T-helper 17 cell (primary cell): ENCODE measurements at places on chromosomes 13 and 19. TPM values are rescaled to one million over a fixed set of nuclear protein-coding genes. Genes with fewer than 3 reads are reported as not detected.

- no peak overlapping the region for H3K4me3 ChIP-seq
- H3K4me1 ChIP-seq, result peaks cover 38% of the 10 kb centered on the region
- peak overlapping the region; percentile 32 for H3K27ac ChIP-seq
- H3K36me3 ChIP-seq, result no peaks in the 10 kb centered on the region
- H3K27me3 ChIP-seq, result no peaks in the 10 kb centered on the region
These were observed 45.3 kb downstream of the CAPN12 start for GRCh38 chr19:38699027-38699346.

DNA sequence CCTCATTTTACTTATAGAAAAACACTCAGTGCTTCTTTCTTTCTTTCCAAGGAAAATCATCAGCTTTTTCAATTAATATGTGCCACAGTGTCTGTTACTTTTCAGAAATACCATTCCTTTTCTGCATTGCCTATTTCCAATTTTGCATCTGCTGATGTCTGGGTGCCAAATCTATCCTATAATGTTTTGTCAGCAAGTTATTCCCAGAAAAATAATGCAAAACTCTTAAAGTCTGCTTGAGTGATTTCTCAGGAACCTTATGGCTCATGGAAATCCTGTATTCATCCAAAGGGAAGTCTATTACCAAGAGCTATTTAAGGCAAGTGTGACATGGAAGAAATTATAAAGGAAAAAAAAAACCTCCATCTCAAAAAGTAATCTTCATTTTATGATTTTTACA, 224.4 kb downstream of the FGF14 start:
- H3K27ac ChIP-seq, result no peak overlapping the region
- no peak overlapping the region for H3K4me3 ChIP-seq
- peaks cover 5% of the 10 kb centered on the region for H3K27me3 ChIP-seq
- H3K4me1 ChIP-seq, result no peaks in the 10 kb centered on the region
- no peak for DNase-seq

GRCh38 chr19:35207391-35207871, 21.1 kb downstream of the FAM187B start:
- H3K27me3 ChIP-seq, result no peaks in the 10 kb centered on the region
- peaks cover 60% of the 10 kb centered on the region for H3K4me1 ChIP-seq
- H3K27ac ChIP-seq, result peak overlapping the region; percentile 99
- H3K4me3 ChIP-seq, result peak overlapping the region; percentile 55
- DNase-seq, result no peak

- no peaks in the 10 kb centered on the region for H3K4me1 ChIP-seq
- no peak overlapping the region for H3K27ac ChIP-seq
- no peak for DNase-seq
- H3K4me3 ChIP-seq, result no peak overlapping the region
- H3K27me3 ChIP-seq, result no peaks in the 10 kb centered on the region
These were observed 899.5 kb upstream of the SLC10A2 start for GRCh38 chr13:103965506-103966243.

Gene CYP2A7
- total RNA-seq, result not detected

Gene GNA15
- 54.1 TPM for total RNA-seq

DNA sequence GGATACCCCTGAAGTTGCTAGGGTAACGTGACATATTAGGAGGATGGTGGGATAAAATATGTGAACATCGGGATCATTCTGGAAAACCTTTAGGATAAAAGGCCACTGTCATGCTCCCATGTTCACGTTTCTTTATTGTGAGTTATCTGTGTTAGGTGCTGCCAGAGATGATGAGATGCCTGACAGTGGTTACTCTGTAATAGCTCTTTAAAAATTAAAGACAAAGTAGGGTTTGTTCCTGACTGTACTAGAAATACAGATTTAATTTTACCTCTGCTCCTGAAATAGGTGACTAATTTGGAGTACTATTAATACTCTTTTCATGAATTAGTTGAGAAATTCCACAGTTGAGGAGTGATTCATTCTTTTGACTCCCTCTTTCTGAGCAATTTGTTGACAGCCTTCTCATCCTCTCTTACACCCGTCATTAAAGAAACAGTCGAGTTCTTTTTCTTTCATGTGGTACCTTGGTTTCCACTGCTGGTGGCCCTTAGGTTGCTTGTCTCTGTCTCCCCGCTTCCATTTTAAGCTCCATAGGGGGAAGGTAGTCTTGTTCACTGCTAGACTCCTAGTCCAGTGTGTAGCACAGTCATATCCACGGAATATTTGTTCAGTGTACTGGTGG, 28.4 kb downstream of the SAE1 start:
- H3K4me3 ChIP-seq, result peak overlapping the region; percentile 84
- H3K36me3 ChIP-seq, result no peaks in the 10 kb centered on the region
- DNase-seq, result no peak
- H3K4me1 ChIP-seq, result peaks cover 31% of the 10 kb centered on the region
- H3K27me3 ChIP-seq, result no peaks in the 10 kb centered on the region

DNA sequence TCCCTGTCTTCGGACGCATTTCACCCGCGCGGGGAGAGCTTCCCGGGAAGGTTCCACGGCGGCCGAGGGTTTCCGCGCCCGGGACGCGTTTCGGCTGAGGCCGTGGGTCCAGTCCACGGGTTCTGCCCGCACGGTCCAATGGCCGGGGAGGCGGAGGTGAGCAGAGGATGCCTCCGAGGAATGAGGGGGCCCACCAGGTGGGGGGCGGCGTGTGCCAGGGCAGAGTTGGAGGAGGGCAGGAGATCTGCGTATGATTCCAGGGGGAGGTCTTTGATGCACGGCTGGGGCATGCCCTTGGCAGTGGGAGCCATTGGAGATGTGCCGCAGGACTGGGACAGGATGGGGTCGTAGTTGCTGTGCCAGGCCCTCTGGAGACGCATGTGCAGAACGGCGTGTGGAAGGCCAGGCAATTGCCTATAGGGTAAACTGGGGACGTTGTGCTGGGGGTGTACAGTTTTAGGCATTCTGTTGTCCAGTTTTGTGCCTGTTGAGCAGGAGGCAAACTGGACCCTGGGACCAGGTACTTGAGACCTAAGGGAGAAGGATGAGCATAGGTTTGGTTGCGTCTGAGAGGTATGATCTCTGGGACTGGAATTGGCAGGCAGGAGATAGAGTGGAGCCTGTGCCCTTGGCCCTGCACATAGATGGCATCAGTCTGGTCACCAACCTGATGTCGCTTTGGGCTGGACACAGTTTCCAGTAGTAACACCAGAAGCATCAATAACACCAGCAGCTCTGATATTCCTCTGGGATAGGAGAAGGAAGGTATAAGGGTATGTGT, 751 bp downstream of the ZNF584 start:
- H3K27me3 ChIP-seq, result no peaks in the 10 kb centered on the region
- H3K4me1 ChIP-seq, result peaks cover 29% of the 10 kb centered on the region
- peak overlapping the region; percentile 93 for H3K27ac ChIP-seq
- H3K36me3 ChIP-seq, result peaks cover 3% of the 10 kb centered on the region
- no peak for DNase-seq

DNA sequence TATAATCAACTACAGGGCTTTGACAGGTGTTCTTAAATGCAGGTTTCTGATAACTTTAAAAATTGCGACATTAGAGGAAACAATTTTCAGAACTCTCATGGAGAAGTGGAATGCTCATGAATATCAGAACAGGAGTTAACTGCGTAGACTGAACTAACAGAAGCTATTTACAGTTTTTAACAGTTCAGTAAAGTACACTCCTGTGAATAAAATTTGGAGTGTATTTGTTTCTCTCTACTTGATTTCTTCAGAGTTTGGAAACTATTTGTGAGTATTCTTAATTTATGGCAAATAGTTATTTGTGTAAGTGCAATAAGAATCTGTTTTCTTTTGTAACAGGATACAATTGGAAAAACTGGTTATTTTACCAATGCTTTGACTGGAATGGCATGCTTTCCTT, 114.4 kb downstream of the TNFRSF19 start:
- H3K36me3 ChIP-seq, result peaks cover 2% of the 10 kb centered on the region
- peaks cover 20% of the 10 kb centered on the region for H3K27me3 ChIP-seq
- H3K27ac ChIP-seq, result no peak overlapping the region
- peaks cover 2% of the 10 kb centered on the region for H3K4me1 ChIP-seq
- no peak overlapping the region for H3K4me3 ChIP-seq

- H3K36me3 ChIP-seq, result no peaks in the 10 kb centered on the region
- H3K4me3 ChIP-seq, result peak overlapping the region; percentile 96
- no peak for DNase-seq
- no peaks in the 10 kb centered on the region for H3K27me3 ChIP-seq
These were observed 592 bp upstream of the TRIP10 start for GRCh38 chr19:6738787-6739389.

GRCh38 chr13:102555914-102556553, 40.8 kb upstream of the TPP2 start:
- peaks cover 21% of the 10 kb centered on the region for H3K27me3 ChIP-seq
- no peak for DNase-seq
- H3K4me1 ChIP-seq, result peaks cover 8% of the 10 kb centered on the region

DNA sequence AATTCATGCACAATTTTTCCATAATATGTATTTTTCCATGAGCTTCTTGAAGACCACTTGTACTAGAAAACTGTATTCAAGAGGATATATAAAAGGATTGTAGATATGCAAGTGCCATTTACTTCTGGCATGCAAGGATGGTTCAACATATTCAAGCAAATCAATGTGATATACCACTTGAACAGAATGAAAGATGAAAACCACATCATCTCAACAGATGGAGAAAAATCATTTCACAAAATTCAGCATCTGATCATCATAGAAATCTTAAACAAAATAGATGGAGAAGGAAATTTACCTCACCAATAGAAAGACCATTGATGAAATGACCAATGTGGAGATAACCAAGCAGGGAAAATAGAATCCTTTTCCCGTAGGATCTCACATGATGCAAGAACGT, 5.1 kb upstream of the ZNF816 start:
- H3K27ac ChIP-seq, result no peak overlapping the region
- no peaks in the 10 kb centered on the region for H3K27me3 ChIP-seq
- peaks cover 4% of the 10 kb centered on the region for H3K4me1 ChIP-seq
- H3K4me3 ChIP-seq, result no peak overlapping the region

DNA sequence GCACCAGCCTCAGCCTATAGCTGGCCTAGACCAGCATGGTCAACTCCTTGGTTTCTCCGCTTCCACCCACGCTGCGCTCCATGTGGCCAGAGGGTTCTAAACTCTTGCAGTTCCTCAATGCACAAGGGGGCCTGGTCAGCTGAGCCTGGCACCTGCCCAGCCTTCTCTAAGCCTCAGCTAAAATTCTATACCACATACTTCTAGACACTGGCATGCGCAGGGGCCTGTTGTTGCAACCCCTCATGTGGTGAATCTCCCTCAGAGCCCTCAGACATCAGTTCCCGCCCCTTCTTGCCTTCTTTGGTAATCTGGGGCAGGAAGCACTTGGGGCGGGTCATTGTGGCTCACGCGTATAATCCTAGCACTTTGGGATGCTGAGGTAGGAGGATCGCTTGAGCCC, 19.7 kb upstream of the LDLR start:
- no peak for DNase-seq
- H3K36me3 ChIP-seq, result no peaks in the 10 kb centered on the region
- H3K4me3 ChIP-seq, result no peak overlapping the region
- peaks cover 12% of the 10 kb centered on the region for H3K4me1 ChIP-seq

- H3K4me3 ChIP-seq, result no peak overlapping the region
- no peak overlapping the region for H3K27ac ChIP-seq
- no peaks in the 10 kb centered on the region for H3K36me3 ChIP-seq
- peaks cover 12% of the 10 kb centered on the region for H3K4me1 ChIP-seq
- no peaks in the 10 kb centered on the region for H3K27me3 ChIP-seq
These were observed 12.4 kb upstream of the TMEM255B start for GRCh38 chr13:113746671-113747070.
